Stimulated activated CD4-positive, alpha-beta T cell treated with anti-CD3 and anti-CD28 coated beads, TNF-alpha, amount 100 ng/mL, for 1 hour (primary cell): ENCODE measurements at places on chromosomes 7 and 10.

DNA sequence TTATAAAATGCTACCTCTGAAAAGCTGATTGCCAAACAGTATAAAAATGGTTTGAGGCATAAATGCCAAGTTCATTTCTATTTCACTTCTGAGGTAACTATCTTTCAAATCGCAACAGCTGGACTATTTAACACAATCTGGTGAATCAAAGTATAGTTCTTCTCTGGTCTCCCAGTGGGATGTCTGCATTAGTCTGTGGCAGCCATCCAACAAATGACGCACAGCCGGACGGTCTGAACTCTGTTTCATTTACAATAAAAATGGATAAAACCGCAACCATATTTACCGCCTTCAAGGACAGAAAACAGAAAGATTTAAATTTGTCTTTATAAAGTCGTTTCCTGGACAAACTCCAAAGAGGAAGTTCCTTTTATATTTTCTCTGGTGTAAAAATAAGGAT, 41.9 kb downstream of the ENO4 start:
- no peak for DNase-seq

DNA sequence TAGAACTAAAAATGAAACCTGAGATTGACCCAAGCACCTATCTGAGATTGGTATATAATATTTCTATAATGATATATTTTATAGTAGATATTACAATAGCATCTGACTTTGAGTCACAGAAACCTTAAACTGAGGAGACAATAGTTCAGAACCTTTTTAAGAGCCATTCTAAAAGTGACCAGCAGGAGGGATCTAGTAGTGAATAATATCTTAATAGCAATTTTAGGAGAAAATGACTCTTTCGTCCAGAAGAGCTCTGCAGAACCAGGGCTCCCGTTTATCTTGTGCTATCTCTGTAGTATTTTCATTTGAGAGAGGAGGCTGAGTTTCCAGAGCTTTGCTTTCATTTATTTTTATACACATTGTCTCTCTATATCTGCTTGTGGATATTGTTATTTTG, 68.1 kb downstream of the PODXL start:
- DNase-seq = no peak

DNA sequence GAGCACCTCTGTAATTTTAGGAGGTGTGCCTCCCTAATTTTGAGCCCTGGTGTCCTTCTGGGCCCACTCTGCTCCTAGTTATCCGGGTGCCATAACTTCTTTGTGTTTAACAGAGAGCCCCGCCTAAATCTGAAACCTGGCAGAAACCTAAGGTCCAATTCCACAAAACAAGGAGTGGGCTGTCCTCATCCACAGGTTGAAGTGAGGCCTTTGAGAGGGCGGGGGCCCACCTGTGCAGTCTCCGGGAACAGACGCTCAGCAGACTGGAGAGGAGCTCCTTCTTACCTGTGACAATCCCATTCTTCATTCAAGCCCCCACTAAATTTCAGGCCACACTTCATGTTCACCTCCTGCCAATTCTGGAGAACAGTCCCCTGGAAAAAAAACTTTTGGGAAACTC, 10.9 kb downstream of the TMEM72 start:
- no peak for DNase-seq

- DNase-seq = no peak
Measured at GRCh38 chr10:6926971-6927370, 346.9 kb upstream of the PRKCQ start.

GRCh38 chr7:1532456-1533254, 2.2 kb downstream of the MAFK start:
- DNase-seq = peak; percentile 27

DNA sequence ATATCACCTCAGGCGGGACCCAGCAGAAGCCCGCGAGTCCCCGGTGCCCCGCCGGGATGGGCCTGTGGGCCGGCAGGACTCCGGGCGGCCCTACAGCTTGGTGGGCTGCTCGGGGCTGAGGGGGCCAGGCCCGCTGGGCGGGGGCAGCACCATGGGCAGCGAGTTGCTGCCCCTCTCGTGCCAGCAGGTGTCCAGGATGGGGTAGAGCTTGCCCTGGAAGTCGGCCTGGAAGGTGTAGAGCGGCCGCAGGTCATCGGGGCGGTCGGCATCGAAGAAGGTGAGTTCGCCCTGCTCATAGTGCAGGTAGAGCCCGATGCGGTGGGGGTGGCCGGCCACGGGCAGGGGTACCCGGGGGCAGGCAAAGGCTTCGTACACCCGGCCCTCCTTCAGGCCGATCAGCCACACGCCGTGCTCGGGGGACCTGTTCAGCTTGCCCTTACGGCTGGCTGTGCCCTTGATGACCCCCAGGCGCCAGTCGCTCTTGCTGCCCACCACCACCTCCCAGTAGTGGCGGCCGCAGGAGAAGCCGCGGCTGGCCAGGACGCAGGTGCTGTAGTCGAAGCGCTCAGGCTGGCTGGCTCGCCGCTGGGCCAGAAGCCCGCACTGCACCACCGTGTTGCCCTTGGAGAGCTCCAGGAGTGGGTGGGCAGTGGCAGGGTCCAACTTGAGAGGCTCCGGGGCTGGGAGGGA, 4.3 kb upstream of the NSUN5 start:
- DNase-seq = no peak

DNA sequence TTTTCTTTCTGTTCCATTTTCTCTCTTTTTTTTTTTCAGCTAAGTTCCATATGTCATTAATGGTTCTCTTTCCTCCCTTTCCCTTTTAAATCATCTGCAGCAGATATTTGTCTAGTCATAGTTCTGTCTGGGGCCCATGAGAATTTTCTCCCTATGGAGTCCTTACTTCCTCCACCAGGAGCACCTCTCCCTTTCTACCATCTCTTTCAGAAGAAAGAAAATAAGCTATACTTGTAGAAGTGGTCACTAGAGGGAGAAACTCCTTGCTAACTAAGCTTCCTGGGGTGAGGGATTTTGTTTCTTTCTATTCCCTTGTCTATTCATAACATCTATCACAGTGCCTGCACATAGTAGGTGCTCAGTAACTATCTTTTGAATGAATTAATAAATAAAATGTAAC, 230.2 kb upstream of the HPS1 start:
- DNase-seq = no peak

DNA sequence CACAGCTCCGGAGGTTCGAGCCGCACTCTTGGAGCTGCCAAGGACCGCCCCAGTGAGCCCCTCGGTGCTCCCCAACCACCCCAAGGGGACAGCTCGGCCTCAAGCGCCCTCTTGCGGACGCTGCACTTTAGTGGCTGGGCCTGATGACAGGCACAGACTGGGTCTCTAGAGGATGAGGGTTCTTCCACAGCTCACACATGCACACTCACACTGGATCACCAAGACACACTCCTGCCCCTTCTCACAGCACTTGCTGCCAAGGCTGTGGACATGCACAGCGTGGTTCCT, 2.1 kb downstream of the RET start:
- DNase-seq = no peak

DNA sequence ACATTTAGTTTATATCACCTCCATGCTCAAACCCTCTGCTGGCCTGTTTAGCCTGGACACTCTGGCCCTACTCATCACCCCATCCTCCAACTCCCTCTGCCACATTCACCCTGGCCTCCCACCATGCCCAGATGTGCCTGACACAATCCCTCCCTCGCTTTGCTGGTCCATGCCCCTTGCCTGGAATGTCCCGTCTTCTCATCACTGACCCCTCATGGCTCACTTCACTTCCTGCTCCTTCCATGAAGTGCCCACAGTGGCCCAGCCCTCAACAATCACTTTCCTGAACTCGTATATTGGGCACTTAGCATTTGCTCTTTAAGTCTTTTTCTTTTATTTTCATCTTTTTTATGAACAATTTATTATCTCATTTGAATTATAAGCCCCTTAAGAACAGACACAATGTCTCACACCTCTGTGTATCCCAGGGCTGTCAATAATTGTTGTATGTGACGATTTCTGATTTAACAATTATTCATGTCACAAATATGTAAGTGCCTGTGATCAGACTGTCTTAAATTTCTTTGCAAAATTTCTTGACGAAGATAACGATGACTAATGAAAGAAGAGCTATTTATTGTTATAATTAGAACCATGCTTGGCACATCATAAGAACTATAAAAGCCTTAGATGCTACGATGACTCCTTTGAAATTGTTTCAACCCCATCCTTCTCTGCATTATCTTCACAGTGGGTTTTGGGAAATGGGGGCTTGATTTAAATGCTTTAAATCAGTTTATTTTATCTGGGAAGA, 209.9 kb upstream of the YAE1 start:
- no peak for DNase-seq

- no peak for DNase-seq
Measured at GRCh38 chr10:986881-987619, 1.2 kb upstream of the GTPBP4 start.

- no peak for DNase-seq
Measured at GRCh38 chr7:72101444-72101843, 310.7 kb downstream of the CALN1 start.

GRCh38 chr10:130215931-130216231, 79.7 kb downstream of the GLRX3 start:
- DNase-seq = no peak

GRCh38 chr10:63866747-63867140, 345.5 kb downstream of the REEP3 start:
- DNase-seq = no peak

- DNase-seq = no peak
Measured at GRCh38 chr7:38929460-38930171, 20.6 kb upstream of the VPS41 start.

DNA sequence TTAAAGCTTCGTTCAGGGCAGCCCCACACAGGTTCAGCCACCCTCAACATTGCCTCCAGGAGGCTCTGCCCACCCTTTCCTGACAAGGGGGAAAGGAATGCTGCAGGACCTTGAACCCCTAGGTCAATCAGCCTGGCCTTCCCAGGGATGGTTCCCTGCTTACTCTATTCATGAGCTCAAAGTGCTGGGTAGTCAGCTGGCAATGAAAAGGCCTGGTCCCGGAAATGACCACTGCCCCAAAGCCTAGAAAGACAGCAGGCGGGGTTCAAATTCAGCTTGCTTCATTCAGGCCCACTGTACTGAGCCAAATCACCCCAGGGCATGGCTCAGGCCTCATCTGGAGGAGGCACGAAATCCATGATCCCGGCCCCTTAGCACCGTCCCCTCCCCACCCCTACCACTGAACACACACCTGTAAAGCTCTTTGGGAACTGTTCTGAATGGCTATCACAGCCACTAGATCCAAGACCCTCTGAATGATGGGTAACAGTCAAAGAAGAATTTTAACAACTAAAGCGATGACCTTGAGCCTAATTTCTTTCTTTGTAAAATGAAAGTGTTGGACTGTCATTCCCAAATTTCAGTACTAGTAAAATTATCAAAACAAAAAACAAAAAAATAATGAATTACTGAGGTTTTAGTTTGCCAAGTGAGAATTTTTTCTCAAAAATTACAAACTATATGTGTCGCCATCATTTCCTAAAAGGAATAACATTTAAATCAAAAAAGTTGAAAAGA, 1.0 kb downstream of the URGCP start:
- DNase-seq = no peak

DNA sequence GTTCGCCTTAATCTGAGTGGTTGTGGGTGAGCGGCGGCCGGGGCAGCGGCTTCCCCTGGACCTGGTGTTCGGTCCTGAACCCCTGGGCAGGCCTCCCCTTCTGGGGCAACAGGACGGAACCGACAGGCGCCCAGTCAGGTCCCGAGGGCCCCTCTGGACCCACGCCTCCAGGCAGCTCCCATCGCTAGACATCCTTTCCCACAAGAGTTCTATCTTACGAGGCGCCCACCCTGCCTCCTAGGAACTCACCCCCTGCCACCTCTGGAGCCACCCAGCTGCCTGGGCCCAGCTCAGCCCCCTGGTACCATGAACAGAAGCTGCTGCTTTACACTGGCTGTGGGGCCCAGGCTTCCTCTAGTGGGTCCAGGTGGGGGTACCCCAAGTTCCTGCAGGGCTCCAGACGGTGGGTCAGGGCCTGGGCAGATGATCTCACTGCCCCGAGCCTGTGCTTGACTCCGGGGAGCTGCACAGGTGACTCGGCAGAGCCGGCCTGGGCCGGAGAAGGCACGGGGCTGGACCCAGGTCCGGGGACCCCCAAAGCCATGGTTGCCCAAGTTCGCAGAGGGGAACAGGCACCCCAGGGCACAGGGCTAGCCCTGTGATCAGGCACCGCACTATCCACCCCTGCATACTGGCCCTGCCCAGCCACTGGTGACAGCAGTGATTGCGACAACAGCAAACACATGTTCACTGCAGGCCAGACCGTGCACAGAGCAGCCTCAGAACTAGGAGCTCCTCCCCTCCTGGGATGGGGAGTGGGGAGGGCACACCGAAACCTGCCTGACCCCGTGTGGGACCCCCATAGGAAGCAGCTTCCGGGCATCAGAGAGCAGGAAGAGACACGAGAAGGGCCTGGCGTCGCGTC, 180.3 kb downstream of the ELFN1 start:
- no peak for DNase-seq

DNA sequence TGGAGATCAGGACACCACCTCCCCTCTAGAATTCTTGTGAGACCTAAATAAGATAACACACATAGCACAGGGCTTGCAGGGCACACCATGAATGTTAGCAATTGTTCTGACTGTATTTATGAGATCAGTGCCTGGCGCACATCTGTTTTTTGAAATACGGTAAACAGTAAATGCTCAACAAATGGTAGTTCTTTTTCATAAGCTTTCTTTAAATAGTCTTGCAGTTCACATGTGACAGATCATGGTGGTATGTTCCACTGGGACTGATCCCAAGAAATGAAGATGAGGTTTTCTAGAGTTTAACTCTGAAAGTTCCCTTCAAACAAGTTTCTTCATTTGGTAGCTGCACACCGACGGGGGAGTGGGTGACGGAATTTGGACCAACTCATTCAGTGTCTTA, 34.8 kb downstream of the CREB5 start:
- no peak for DNase-seq

DNA sequence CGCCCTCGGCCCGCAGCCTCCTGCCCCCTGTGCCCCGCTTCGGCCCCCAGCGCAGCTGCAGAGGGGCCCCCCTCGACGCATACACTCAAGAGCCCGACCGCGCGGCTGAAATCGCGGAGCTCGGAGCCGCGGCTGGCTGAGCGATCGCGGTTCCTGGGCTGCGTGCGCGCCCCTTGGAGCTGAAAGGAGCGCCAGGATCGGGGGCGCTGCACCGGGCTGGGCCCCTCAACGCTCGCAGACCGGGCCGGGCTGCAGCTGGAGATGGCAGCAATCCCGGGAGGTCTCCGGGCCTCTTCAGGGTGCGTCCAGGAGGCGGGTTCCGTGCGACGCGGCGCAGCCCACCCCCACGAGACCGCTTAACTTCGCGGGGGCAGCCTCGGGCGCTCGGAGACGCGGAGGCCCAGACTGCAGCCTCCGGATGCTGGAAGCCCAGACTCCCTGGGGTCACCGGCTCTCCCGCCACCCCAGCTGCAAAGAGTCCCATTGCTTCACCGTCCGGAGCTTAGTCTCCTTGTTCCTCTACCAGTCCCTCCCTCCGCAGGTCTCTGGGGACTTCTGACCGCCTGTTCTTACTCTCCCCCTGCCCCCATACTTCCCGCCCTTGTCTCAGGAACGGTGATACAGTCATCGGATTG, 73.0 kb upstream of the LRRC4 start:
- no peak for DNase-seq

- DNase-seq = no peak
Measured at GRCh38 chr7:124532166-124532565, 233.4 kb downstream of the GPR37 start.
